ENCODE measurements at places on chromosomes 7 and 10.

DNA sequence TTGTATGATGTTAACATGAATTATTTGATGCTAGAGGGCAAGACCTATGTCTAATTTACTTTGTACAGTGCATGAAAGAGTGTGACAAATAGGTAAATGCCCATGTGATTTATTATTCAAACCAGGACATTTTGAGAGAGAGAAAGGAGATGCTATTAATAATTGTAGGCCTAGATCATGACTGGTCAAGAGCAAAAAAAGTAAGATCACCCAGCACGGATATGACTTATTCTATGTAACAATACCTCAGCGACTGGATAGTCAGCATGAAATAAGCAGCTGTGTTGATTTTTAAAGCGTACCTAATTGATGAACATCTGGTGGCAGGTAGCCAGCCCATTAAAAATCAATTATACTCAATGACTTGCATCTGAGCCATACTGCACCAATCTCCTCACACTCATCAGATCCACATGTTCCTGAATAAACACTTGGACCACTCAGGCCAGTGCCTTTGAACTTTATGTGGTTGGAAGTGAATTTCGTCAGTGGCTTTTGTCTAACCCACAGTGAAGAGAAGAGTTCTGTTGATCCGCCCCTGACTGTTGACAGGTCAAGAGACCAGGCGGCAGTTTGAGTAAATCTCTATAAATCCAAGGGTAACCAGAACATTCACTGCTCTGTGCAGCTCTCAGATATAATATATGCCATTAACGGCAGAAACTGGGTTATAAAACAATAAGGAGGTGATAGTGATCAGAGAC is 435.3 kb downstream of the MDFIC start:
- DNase-seq: no peak

- no peak for DNase-seq
These were observed 629.0 kb upstream of the IGFBP3 start for GRCh38 chr7:46549892-46550639.

DNA sequence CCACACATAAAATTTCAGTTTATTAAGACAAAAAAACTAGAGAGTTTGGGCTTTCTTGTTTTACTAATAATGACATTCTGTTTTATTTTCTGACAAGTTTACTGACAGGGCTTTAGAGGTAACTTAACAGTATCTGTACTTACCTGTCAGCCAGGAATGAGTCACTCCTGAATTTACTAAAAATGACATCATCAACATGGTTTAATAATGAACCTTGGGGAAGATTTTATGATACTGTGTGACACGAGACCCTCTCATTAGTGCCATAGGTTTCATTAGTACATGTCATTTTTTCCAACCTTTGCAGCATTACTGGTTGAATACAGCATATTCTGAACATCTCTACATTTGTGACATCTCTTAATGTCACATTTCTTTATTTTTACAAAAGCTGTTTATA is 131.1 kb downstream of the KCND2 start:
- DNase-seq: no peak

- no peak for DNase-seq
These were observed 79.5 kb upstream of the SVIL start for GRCh38 chr10:29714096-29714874.

GRCh38 chr7:47300472-47301104 is 281.3 kb downstream of the TNS3 start:
- DNase-seq: no peak

DNA sequence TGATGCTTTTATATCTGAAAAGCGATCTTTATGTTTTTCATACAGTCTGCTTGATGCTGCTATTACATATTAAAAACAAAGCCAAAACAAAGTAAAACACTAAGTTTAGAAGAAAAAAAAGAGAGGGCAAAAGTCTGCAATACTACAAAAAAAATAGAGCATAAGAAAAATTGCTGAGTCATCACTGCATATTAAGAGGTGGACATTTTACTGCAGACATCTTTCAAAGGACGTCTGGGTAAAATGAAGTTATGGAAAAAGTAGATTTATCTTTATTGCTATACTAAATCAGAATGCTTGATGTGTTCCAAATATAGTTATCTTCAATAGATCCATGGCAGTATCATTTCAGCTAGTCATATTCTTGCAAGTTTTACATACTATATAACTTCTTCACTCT is 172.0 kb downstream of the MAGI2 start:
- DNase-seq: no peak

DNA sequence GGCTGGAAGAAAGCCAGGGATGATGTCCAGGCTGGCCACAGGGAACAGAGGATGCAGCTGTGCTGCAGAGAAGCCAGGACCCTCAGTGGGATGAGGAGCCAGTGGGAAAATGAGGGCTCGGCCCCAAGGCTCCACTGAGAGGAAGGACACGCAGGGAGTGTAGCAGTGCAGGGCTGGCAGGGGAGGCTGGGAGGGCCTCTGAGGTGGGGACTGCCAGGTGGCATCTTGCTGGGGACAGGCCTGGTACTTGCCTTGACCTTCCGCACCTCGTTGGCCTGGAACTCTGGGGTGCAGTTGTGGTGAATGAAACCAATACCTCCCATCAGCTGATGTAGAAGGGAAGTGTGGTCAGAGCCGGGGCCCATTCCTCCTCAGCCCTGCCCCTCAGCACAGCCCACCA is 9.2 kb downstream of the IMPDH1 start:
- DNase-seq: no peak

DNA sequence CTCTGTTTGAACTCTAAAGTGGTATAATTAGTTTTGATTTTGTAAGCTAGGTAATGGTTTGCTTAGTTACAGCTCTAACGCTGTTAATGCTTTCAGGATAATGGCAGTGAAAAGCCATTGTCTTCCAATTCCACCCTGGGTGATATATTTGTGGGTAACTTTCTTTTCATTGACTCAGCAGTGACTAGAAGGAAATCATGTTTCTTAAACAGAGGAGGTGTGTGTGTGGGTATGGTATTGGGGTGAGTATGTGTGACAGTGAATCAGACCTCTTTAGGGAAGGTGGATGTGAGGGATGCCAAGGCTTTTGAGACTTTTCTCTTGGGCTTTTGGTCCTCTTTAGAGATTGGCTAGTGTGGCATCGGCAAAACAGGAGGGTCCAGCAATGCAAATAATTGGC is 13.6 kb downstream of the ENTPD7 start:
- no peak for DNase-seq

GRCh38 chr7:156680281-156680680 is 39.7 kb downstream of the RNF32 start:
- DNase-seq: no peak

- DNase-seq: no peak
These were observed 130.0 kb downstream of the THSD7A start for GRCh38 chr7:11701829-11702560.

DNA sequence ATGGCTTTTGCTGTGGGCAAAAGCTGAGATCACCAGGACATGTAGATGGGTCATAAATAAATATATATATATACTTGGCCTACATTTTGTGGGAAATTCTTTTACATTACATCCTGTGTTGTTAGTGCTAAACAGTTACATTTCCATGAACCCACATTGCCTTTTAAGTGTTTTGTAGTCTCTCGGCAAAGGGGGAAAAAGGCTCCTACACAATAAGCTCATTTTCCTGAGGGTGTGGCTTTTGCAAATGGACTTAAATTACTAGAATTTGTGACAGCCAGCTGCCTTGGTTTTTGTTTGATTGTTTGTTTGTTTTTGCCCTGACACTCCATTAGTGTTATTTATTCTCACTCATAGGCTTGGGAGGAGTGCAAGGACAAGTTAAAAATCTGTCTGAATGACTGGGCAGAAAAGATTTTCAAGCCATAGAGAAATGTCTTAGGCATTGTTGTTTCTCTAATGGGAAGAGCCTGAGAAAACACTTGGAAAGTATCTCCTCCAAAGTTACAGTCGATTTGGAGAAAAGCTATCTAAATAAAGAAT is 128.8 kb downstream of the DGKB start:
- DNase-seq: no peak

- DNase-seq: peak; percentile 74
These were observed 192.9 kb upstream of the VSTM2A start for GRCh38 chr7:54349229-54349628.

DNA sequence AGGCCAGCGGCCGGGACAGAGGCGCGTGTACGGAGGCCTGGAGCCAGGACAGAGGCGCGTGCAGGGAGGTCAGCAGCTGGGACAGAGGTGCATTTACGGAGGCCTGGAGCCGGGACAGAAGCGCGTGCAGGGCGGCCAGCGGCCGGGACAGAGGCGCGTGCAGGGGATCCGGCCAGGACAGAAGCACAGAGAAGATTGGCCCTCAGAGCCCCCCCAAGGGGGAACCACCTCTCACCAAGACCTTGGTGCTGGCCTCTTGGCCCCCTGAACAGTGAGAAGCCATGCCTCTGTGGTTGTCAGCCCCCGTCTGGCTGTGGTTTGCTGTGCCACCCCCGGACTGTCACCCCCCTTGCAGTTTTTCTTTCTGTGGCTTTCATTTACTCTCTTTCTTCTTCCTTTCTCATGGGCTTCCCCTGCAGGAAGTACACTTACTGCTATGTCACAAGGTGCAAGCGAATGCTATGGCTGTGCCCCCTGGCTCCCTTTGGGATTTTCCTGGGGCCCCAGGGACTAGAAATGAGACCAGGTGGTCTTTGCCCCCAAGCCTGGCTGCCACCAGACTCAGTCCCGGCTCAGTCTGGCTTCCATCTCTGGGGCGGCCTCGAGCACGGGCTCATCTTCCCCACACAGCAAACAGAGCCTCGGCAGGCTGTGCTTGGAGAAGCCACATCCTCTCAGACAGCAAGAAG is 41.1 kb downstream of the INSIG1 start:
- DNase-seq: no peak

GRCh38 chr10:114525368-114525949 is 121.2 kb upstream of the AFAP1L2 start:
- no peak for DNase-seq

- DNase-seq: no peak
These were observed 2.8 kb downstream of the SAMD9L start for GRCh38 chr7:93145354-93145753.

- DNase-seq: no peak
These were observed 20.7 kb downstream of the ANTXRL start for GRCh38 chr10:46307281-46308112.

GRCh38 chr10:69816521-69816920 is 14.8 kb downstream of the COL13A1 start:
- DNase-seq: no peak

GRCh38 chr10:17088118-17088806 is 41.3 kb downstream of the CUBN start:
- DNase-seq: no peak

GRCh38 chr7:85392326-85392725 is 205.5 kb upstream of the SEMA3D start:
- DNase-seq: no peak

GRCh38 chr7:96995406-96996110 is 9.8 kb upstream of the DLX6 start:
- DNase-seq: no peak

DNA sequence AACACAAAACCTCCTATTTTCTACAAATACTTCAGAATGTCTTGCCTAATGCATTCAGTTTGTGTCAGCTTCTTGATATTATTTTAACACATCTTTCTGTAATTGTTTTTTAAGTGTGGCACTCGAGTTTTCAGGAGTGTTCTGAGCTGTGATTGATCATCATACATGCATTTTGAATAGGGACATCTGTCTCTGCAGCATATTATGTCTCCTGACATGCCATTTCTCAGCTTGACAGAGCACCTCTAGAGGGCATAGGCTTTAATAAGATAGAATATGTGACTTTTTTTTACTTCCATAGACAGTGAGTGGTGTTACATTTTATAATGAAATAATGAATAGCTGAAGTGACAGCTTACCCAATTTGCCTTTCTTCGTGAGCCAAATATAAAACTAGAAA is 219.2 kb upstream of the HDAC9 start:
- DNase-seq: no peak

- no peak for DNase-seq
These were observed 6.9 kb upstream of the PFKP start for GRCh38 chr10:3060481-3060889.

DNA sequence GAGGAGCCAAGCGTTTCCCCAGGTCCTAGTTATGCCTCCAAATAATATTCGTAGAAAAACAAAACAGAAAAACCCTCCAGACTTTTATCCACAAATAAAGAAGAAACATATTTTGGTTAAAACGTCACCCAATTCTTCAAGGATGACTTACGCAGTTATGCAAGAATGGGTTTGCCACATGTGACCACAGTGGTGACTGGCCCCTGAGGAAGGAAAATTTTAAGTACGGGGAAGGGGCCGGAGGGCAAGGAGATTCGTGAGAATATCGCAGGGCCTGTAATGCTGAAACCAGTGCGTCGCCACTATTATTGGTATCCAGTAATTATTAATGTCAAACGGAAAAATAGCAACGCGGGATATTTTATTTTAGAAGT is 537 bp upstream of the MRPS24 start:
- DNase-seq: no peak

- no peak for DNase-seq
These were observed 492 bp upstream of the VCL start for GRCh38 chr10:73997461-73997786.

GRCh38 chr10:133151543-133151972 is 8.5 kb upstream of the KNDC1 start:
- DNase-seq: peak; percentile 16

GRCh38 chr7:81560708-81561107 is 209.1 kb downstream of the HGF start:
- DNase-seq: no peak

DNA sequence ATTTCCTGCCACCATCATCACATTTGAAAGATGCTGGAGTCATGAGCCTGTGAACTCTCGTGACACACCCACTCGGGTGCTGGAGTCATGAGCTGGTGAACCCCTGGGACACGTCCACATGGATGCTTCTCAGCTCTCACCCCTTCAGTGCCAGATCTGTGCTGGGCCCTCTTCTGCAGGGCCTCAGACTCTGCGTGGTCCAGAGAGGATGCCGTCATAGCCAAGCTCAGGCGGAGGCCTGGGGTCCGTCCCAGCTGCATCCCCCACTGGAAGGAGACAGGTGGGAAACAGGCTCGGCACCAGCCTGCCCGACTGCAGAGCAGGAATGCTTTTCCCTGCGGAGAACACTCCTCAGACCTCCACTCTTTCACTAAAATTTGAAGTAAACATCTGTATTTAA is 156.5 kb upstream of the PPP2R2D start:
- DNase-seq: no peak

- DNase-seq: no peak
These were observed 1.6 kb downstream of the KIAA1217 start for GRCh38 chr10:24210501-24210900.

DNA sequence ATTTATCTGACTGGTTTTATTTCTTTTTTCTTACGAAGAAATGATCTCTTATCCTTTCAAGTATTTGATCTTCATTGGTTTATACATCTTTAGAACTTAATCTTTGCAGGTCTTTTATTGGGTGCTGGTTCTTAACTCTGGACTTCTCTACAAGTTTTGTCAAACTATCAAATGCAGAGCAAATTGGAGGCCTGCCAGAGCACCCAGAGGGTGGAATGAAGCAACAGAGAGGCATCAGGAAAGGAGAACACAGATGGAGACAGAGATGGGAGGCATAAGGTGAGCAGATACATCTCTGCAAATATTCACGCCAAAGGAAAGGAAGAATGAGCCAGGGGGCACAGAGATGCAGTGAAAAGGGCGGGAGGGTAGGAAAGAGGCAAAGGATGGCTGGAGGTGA is 130.3 kb downstream of the PKD1L1 start:
- no peak for DNase-seq
